Stimulated activated naive CD8-positive, alpha-beta T cell treated with anti-CD3 and anti-CD28 coated beads, Interleukin-15, amount 100 ng/mL, for 72 hours (primary cell): ENCODE measurements at places on chromosomes 6 and 20.
A peak's percentile ranks its signal among the peaks of the same experiment; 100 is the strongest.

- no peak for DNase-seq
Measured at GRCh38 chr6:137697267-137697938, 169.7 kb upstream of the TNFAIP3 start.

GRCh38 chr6:25010902-25011625 lies 75.3 kb upstream of the RIPOR2 start:
- no peak for DNase-seq

- no peak for DNase-seq
Measured at GRCh38 chr6:128641703-128642102, 121.3 kb upstream of the PTPRK start.

DNA sequence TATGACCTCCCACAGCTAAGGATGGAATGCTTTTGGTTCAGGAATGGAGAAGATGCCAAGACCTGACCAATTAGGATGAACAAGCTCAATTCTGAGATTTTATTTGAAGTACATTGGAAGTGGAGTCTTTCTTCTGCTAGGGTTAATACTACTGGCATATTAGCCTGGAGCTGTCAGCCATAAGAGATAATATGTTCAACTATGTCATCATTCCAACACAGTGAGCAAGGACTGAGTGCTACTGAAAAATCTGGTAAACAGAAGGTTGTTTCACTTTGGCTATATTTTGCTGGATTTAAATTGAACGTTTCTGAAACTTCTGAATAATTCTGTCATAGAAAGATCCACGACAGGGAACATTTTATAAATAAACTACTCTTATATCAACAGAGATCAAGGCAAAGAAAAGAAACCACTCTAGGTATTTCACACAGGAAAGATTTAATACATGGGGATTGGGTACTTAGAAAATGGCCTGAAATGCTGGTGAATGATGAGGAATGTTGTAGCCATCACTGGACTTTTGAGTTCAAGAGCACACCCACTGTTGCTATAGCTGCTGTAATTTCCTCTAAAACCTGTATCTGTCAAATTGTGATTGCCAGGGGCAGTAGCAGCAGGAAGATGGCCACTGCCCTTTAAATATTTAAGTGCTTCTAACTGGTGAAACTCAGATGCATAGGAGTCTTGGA lies 200.5 kb downstream of the PLCB4 start:
- DNase-seq: no peak

DNA sequence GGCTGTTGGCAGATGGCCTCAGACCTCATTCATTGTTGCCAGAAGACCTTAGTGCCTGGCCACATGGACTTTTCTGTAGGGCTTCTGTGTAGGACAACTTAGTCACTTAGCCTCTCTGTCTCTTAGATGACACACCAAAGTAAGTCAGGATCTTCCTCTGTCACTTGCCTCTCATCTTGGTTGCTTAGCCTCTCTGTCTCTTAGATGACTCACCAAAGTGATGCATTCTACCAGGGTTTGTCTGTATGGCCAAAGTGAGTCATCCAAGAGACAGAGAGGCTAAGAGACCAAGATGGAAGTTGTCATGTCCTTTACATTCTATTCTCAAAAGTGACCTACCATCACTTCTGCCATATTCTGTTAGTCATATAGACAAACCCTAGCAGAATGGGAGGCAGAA lies 255.9 kb upstream of the DEFB112 start:
- no peak for DNase-seq

DNA sequence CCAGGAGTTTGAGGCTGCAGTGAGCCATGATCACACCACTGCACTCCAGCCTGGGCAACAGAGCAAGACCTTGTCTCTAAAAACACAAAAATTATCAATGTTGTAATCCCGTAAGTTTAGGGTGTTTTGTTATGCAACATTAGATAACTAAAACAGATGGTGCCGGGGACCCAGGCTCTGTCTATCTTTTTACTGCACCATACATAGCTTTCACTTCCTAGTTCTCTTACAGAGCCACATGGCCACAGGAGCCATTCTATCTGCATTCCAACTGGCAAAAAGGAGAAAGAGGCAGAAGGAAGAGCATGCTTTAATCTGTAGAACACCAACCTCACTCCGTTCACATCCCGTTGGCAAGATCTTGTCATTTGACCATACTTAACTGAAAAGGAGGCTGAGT lies 5.4 kb upstream of the TCF15 start:
- DNase-seq: no peak

DNA sequence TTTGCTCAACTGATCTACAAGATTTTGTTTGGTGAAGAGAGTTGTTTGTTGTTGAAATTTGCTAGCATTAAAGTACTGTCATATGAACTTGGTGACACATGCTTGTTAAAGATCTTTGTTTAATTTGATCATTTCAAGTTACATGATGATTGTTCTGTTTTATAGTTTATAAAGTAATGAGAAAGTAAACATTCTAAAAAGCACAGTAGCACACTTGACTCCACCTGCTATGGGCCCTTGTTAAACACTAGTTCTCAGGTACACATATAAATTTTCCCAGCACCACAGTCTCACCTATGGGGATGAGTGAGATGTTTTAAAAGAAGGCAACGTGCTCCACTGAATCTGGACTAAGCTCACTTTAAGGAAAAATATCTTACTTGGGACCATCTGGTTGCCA lies 14.1 kb downstream of the MCHR2 start:
- DNase-seq: no peak

- DNase-seq: no peak
Measured at GRCh38 chr6:136720045-136720770, 72.1 kb downstream of the MAP3K5 start.

DNA sequence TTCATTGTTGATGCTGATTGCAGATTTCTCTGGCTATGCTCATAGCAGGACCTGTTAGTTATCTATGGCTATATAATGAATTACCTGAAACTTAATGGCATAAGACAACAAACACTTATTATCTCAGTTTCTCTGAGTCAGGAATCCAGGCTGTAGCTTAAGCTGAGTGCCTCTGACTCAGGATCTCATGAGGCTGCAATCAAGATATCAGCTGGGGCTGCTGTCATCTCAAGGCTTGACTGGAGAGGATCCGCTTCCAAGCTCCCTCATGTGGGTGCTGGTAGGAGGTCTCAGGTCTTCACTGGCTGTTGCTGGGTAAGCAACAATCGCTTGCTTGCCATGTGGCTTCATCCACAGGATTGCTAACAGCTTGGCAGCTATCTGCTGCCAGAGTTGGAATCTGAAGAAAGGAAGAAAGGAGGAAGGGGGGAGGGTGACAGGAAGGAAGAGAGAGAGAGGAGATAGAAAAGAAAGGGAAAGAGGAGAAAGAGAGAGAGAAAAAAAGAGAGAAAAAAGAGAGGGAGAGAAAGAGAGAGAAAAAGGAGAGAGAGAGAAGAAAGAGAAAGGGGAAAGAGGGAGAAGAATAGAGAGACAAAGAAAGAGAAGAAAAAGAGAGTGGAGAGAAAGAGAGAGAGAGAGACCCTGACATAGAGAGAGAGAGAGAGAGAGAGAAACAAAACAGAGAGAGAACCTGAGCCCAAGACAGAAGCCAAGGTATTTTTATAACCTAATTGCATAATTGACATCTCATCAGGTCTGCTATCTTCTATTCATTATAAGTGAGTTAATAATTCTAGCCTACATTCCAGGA lies 579.0 kb upstream of the BTBD3 start:
- DNase-seq: no peak

GRCh38 chr6:8006208-8006607 lies 58.0 kb downstream of the BLOC1S5 start:
- DNase-seq: no peak

- DNase-seq: no peak
Measured at GRCh38 chr6:170006071-170006899, 254.9 kb downstream of the ERMARD start.

GRCh38 chr6:21845018-21845417 lies 251.5 kb downstream of the SOX4 start:
- DNase-seq: no peak

- no peak for DNase-seq
Measured at GRCh38 chr20:10578607-10579006, 95.2 kb downstream of the JAG1 start.

- no peak for DNase-seq
Measured at GRCh38 chr6:157459327-157459726, 78.3 kb downstream of the ZDHHC14 start.

DNA sequence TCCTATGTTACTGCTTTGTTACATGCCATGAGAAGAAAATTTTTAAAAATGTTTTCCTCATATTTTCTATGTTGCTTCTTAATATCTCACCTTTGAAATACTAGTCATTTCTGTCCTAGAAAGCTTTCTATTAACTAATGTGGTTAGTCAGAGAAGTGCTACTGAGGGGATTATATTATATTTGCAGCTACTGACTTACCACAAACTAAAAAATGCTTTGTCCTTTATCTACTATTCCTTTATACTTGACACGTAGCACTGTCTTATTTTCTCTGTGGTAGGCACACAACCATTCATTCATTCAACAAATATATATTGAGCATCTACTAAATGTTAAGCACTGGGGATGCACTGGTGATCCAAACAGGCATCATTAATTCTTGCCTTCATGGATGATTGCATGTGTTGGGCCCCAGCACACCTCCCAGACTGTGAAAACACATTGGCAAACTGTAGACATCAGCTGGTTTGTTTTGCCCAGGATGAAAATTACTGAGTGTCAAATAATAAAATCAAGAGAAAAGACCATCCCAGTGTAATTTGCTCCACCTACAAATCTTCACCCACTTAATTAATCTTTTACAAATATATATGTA lies 10.7 kb upstream of the MLIP start:
- no peak for DNase-seq

DNA sequence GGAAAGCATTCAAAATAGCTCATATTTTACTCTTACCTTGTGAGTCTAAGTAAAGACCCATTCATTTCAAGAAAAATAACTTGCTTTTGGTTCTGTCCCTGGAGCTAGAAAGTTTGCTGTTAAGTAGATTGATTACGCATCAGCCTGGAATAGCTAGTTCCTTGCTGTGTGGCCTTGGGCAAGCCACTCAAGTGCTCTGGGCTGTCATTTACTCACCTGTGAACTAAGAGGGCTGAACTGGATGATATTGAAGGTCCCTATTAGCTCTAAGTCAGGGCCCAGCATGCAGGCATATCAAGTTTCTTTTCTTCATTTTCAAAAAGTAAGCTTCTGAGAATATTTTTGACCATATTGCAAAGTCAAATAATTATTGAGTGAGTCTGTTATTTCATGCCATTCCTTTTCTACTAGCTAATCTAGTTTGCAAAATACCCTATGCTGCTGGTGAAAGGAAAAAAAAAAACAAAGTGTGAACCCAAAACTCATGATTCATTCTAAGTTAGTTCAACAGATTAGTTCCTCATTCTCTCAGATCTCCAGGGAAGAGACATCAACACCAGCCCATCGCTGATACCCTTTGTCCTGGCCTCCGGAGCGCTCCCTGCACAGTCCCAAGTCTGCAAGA lies 106.5 kb upstream of the GMDS start:
- DNase-seq: no peak

- DNase-seq: no peak
Measured at GRCh38 chr6:127520066-127520465, 931 bp upstream of the MTCL3 start.

- no peak for DNase-seq
Measured at GRCh38 chr6:24053057-24053456, 73.0 kb upstream of the NRSN1 start.

DNA sequence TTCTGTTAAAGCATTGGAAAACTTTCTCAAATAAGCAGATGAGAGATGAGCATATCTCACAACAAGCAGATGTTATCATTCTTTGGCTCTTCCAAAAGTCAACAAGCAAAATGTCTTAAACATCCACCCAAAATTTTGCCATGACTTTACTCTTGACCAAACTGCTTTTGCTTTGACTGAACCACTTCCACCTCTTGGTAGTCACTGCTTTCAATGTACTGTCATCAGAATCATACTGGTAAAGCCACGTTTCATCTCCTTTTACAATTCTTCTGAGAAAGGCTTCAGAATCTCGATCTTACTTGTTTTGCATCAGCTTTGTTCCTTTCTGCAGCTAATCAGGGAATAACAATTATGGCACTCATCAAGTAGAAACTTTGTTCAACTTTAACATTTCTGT lies 498.5 kb upstream of the GJE1 start:
- no peak for DNase-seq

DNA sequence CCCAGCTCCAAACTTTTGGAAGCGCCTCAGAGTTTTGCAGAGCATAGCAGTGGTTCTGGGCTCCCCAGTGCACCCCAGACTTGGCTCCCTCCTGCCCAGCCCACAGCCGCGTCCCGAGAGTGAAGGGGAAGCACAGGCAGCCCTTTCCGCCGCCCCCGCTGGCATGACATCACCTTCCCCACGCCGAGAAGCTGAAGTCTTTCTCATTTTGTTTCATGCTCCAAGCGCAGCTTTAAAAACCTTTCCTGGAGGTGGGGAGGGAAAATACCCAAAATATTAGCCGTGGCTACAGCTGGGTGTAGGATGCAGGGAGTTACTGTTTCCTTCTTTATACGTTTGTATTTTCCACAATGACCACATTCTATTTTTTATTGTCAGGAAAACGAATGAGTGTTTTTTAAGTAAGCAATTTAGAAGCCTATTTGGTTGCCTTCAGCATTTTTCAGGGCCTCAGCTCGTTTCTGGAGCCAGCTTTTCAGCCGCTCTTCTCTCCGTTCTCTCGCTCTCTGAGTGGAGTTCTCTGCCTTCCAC lies 72.9 kb downstream of the SNX5 start:
- DNase-seq: peak; percentile 67

DNA sequence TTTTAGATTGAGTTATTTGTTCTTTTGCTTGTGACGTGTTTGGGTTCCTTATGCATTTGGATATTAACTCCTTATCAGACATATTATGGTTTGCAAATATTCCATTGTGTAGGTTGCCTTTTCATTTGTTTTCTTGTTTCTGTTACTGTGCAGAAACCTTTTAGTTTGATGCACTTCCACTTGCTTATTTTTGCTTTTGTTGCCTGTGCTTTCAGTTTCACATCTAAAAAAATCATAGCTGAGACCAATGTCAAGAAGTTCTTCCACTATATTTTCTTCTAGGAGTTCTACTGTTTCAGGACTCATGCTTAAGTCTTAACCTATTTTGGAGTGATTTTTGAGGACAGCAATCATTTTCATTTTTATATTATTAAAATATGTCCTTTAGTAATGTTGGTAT lies 113.5 kb downstream of the EPM2A start:
- no peak for DNase-seq

DNA sequence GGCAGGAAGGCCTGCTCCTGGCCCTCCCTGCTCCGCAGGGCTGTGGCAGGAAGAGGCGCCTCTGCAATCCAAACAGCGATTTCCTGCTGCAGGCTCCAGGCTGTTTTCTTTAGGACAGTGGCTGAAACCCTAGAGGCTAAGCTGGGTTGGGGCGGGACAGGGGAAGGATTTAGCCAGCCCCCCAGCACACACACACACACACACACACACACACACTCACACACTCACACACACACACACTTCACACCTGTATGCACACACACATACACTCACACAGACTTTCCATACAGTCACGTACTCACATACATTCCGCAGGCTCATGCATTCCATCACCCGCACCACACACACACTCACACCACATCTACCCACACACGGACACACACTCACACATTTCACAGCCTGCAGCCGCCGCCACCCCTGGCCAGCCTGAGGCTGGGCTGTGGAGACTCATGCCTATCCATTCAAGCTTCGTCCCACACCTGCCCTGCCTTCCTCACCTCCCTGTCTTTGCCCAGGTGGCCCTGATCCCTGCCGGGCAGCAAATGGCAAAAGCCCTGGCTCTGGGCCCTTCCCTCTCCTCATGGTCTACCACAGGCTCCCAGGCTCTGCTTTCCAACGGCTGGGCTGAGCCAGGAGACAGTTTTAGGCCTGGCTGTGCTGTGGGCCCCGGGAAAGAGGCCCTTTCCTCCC lies 17.9 kb downstream of the MDFI start:
- no peak for DNase-seq
